ENCODE measurements at places on chromosomes 3 and 15. TPM values are rescaled to one million over a fixed set of nuclear protein-coding genes. Genes with fewer than 3 reads are reported as not detected.

ITIH3 gene
- polyA plus RNA-seq: not detected

GCNT3 gene
- polyA plus RNA-seq: 0.81 TPM

BFSP2 gene
- not detected for polyA plus RNA-seq

ATP2B2 gene
- polyA plus RNA-seq: 8.3 TPM

SLC24A1 gene
- polyA plus RNA-seq: 0.20 TPM
